ENCODE measurements at places on chromosomes 2 and 18. TPM values are rescaled to one million over a fixed set of nuclear protein-coding genes. Genes with fewer than 3 reads are reported as not detected.

Gene ZNF385B
- 0.65 TPM for total RNA-seq

Gene SIX2
- total RNA-seq = 2.9 TPM

Gene INHA
- not detected for total RNA-seq

Gene LMAN1
- 69.5 TPM for total RNA-seq

Gene ANKZF1
- 16.8 TPM for total RNA-seq

Gene MXD1
- 7.2 TPM for total RNA-seq

Gene C2orf15
- total RNA-seq = 0.44 TPM

All from subcutaneous adipose tissue (tissue), 4 donors.